ENCODE measurements at places on chromosomes 7 and 10.

- DNase-seq: no peak
Observed at GRCh38 chr10:71911296-71911953, 52.8 kb upstream of the CHST3 start.

DNA sequence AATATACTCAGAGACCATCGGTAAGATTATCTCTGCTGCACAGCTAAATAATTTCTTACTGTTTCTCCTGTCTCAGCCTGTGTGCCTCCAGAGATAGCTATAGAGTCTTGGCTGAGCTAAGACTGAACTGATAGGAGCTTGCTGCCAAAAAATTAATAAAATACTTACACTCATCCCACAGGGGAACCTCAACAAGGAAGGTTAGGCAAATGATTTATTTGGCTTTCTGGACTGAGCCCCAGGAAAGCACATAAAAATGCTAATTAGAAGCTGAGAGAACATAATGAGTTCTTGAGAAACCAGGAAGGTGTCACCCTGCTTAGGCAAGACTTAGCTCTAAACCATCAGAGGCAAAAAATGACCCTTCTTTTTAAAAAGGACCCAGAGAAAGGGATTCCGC lies 534.5 kb downstream of the TNS3 start:
- no peak for DNase-seq

DNA sequence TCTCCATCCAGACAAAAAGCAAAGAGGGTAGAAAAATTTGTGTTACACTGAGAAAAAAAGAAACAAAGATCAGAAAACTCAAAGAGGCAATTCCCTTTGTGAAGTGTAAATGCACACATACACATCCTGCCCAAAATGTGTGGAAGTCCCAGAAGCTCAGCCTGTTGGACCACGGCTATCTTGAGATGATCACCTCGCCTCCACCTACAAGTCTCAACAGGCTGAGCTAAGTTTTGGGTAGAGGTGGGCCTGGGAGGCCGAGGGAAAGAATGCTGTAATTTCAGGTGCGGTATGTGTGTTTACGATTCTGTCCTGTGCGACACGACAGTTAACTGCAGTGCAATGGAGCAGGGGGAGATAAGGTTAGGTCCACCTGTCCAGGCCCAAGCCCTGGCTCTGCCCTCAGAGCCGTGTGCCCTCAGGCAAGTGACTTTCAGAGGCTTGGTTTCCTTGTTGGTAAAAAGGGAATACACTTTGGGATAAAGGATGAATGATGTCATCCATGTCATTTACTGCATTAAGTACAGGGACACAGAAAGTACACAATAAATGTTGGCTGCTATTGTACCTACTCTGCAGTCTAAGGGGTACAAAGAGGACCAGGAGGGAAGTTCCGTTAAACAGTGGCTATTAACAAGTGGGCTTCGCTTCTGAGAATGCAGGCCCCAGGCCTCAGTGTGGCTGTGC lies 67.3 kb downstream of the AFAP1L2 start:
- no peak for DNase-seq

DNA sequence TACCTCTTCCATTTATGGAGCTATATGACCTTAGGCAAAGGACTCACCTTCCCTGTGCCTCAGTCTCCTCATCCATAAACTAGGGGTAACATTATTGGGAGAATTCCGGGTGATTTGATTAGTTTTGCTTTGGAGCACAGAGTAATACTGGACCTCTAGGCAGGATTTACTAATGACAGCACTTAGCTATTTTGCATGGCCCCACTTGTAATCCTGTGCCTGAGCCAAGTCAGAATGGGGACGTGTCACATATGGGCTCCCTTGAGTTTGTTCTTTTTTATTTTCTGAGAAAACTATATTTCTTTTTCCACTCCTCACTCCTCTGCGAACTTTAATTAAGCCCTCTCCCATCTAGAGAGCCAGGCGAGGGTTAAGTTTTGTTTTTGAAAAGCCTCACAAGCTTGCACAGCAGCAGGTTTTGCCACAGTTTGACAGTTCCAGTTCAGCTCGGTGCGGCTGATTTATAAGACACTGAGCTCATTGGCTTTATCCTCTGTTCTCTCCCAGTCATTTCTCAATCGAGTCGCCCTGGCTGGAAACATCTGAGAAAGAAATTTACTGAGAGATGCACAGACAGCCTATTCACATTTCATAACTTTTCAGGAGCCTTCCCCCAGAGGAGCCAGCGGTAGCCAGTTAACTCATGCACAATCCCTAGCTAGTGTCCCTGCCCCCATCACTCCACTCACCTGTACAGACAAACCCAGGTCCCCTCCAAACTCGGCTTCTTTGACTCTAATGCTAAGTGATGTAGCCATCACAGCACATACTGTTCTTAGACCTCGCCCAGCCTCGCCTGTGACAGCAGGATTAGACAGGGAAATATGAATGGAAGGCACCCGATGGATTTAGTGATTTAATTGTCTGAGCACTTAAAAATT lies 441.9 kb upstream of the NPVF start:
- no peak for DNase-seq

DNA sequence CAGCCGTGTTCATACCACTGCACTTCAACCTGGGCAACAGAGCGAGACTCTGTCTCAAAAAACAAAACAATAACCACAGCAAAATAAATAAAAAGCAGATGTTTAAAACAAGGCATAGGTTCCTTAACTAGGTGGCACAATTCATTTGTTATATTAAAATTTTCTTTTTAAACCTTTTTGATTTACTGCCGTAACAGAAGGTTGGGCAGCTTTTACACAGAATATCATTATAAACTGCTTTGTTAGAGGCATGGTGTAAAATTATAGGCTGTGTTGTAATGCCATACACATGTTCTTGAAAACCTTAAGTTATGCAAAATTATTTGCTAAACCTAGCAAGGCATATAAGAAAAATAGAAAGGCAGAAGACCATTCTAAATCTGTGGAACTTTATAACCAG lies 84.4 kb downstream of the MKLN1 start:
- DNase-seq: no peak

DNA sequence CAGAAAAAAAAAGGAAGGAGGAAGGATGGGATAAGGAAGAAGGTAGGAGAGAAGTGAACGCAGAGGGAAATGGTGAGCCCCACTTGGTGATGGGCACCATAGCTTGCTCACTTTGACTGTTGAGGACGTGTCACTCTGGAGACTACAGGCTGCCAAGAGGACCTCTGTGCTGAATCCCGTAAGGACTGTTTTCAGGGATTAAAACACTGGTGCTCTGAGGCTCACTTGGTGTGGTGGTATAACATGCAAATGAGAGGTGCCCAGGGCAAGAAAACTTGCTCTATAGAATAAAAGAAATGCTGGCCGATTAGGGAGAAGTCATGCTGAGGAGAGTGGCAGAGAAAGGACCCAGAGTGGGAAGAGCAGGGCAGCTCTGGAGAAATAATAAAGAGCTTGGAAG lies 5.3 kb upstream of the IL2RA start:
- no peak for DNase-seq

DNA sequence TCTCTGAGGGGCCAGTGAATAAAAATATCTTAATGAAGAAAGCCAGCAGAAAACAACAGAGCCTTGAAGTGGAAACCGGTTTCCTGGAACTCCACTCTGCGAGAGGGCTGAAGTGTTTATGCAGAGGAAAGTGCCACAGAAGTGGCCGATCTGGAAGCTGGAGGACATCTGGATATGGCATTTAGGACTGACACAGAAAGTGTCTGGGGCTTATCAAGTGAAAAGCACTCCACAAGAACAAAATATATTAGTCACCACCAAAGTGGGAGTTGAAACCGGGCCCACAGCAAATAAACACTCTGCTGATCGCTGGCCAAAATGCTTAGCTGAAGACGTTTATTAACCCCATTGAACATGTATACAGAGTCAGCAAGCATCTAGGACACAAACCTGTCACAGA lies 7.8 kb downstream of the NOD1 start:
- DNase-seq: no peak

GRCh38 chr7:155969192-155969929 lies 157.1 kb upstream of the SHH start:
- no peak for DNase-seq

DNA sequence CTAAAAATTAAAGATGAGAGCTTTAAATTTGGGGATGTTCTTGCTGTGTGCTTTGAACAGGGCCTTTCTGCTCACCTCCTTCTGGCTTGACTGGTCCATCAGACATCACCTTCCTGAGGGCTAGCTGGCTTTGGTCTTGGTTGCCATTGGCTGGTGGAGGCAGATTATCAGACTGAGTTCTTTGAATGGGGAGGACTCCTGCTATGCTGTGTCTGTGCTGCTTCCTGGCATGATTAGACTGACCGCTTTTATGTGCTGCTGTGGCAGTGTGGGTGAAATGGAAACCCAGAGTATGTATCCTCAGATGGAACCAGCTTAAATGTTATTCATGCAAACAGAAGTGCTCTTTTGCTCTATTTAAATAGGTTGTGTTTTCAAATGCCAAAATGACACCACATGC lies 341.6 kb downstream of the PCLO start:
- no peak for DNase-seq

- DNase-seq: no peak
Observed at GRCh38 chr10:29256019-29256418, 32.9 kb upstream of the LYZL1 start.

GRCh38 chr7:2495418-2496299 lies 19.5 kb upstream of the GRIFIN start:
- no peak for DNase-seq

- DNase-seq: no peak
Observed at GRCh38 chr7:24741679-24742505, 15.4 kb downstream of the GSDME start.

- DNase-seq: no peak
Observed at GRCh38 chr7:27871866-27872265, 131.9 kb downstream of the TAX1BP1 start.

GRCh38 chr7:137080516-137081203 lies 212.2 kb downstream of the CHRM2 start:
- DNase-seq: no peak

DNA sequence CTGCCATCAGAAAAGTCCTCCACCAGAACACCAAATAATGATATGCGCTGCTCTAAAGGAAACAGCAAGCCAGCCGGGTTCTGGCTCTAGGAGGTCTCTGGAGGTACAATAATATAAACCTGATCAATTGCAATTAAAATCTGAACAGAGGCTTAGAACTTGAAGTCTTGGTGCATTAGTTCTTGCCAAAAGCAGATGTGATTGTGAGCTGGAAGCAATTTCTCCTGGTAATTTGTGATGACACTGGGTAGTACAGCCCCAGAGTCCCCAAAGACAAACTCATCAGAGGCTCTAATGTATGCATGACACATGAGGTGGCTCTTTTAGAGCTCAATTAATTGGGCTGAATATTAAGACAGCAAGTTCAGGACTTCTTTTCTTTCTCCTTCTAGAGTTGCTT lies 3.3 kb downstream of the ETV1 start:
- no peak for DNase-seq

- no peak for DNase-seq
Observed at GRCh38 chr10:46227571-46227935, 59.2 kb upstream of the ANTXRL start.

GRCh38 chr7:83414947-83415346 lies 234.0 kb downstream of the SEMA3E start:
- no peak for DNase-seq

- DNase-seq: no peak
Observed at GRCh38 chr7:77710861-77711260, 14.6 kb downstream of the RSBN1L start.

GRCh38 chr7:27579565-27579964 lies 83.1 kb downstream of the HIBADH start:
- no peak for DNase-seq

DNA sequence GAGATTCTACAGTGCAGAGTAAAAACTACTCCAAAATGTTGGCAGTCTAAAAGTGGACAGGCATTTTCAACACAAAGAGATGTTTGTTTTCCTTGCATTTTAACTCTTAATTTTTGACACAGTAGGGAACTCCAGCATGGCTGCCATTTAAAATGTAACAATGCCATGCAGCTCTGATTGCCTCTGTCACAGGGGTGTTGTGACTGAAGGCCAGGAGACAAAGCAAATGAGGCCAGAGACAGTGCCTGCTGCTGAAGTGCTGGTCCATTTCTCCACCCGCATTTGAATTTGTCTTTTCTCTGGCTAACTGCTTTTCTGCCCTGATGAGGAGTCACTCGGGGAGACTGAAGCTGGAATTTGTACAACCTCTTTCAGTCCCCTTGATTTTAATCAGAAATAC lies 710.6 kb upstream of the GALNT17 start:
- DNase-seq: peak; percentile 94

GRCh38 chr10:72322280-72323058 lies 32.2 kb downstream of the DNAJB12 start:
- DNase-seq: no peak

- DNase-seq: no peak
Observed at GRCh38 chr7:85101347-85101746, 85.5 kb downstream of the SEMA3D start.

- DNase-seq: no peak
Observed at GRCh38 chr7:123327661-123328060, 127.9 kb upstream of the SLC13A1 start.

GRCh38 chr10:88592906-88593305 lies 6.3 kb downstream of the LIPJ start:
- no peak for DNase-seq

DNA sequence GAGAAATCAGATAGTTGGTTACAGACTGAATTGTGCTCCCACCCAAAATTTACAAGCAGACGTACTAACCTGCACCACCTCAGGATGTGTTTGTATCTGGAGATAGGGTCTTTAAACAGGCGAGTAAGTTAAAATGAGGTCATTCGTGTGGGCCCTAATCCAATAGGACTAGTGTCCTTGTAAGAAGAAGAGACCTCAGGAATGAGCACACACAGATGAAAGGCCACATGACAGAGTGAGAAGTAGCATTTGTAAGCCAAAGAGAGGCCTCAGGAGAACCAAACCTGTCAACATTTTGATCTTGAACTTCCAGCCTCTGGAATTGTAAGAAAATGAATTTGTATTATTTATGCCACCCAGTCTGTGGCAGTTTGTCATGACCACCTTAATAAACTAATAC lies 149.5 kb upstream of the VWC2 start:
- no peak for DNase-seq

DNA sequence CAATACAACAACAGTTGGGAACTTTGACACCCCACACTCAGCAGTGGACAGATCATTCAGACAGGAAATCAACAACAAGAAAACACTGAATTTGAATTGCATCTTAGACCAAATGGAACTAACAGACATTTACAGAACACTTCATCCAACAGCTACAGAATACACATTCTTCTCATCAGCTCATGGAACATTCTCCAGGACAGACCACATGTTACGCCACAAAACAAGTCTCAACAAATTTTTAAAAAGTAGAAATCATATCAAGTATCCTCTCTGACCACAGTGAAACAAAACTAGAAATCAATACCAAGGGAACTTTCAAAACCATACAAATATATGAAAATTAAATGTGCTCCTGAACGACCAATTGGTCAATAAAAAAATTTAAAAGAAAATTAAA lies 212.3 kb downstream of the DNAJC1 start:
- DNase-seq: no peak
